AG04450 (cell line): ENCODE measurements at places on chromosomes 1 and 21. TPM values are rescaled to one million over a fixed set of nuclear protein-coding genes. Genes with fewer than 3 reads are reported as not detected.

GJA8 gene
- polyA plus RNA-seq: not detected in 2 replicates

NOS1AP gene
- 0.04 and 0.12 TPM in 2 replicates for polyA plus RNA-seq

BMP8B gene
- not detected in 2 replicates for polyA plus RNA-seq

BSND gene
- polyA plus RNA-seq: not detected in 2 replicates

S100A6 gene
- 1,379 and 2,089 TPM in 2 replicates for polyA plus RNA-seq

DDX59 gene
- polyA plus RNA-seq: 10.8 and 15.0 TPM in 2 replicates

LCE3D gene
- not detected in 2 replicates for polyA plus RNA-seq

SYT14 gene
- polyA plus RNA-seq: 3.7 and 4.8 TPM in 2 replicates

ZMYND12 gene
- 0.36 and 0.42 TPM in 2 replicates for polyA plus RNA-seq

NGF gene
- polyA plus RNA-seq: 6.7 and 7.3 TPM in 2 replicates

LMX1A gene
- polyA plus RNA-seq: not detected in 2 replicates

MANEAL gene
- polyA plus RNA-seq: 0.32 and 0.65 TPM in 2 replicates

VAV3 gene
- 0.02 TPM in 1 of 2 replicates, not detected in the other for polyA plus RNA-seq

L1TD1 gene
- polyA plus RNA-seq: not detected in 2 replicates

KRTAP19-3 gene
- not detected in 2 replicates for polyA plus RNA-seq

HES2 gene
- not detected in 2 replicates for polyA plus RNA-seq

DNA sequence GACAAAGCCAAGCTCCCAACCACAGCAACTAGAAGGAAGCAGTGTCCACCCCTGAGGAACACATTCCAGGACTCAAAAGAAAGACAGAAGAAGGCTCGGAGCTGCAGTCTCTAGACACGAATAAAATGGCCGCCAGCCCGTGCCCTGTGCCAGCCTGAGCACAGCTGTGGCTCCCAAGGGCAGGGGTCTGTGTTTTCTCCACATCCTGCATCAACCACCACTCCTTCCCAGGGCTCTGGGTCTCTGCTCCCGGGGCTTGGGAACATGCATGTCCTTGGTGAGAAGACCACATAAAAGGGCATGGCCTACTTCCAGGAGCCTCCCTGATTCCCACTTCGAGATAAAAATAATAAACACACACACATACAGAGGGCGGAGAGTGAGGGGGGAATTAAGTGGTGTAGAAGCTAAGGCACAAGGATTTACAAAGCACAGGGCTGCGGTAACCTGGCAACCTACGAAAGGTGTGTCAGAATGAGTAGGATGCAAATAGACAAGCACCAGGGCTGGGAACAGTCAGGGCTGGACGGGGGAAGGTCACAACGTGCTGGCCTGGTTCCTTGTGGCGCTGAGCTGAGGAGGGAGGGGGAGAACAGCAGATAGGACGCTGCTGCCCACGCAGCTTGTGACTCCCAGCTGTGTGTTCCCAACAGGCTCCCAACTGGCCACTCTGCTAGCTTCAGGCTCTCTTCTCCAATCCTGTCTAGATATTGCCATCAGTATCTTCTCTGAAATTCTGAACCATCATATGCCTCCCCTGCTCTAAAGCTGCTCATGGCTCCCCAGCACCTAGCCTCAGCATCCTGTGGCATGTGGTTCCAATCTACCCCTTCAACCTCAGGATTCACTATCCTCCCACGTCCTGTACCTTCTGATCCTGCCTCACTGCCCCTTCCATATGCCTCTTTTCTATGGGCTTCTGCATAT is 72.5 kb downstream of the CD34 start:
- DNase-seq: no peak

DNA sequence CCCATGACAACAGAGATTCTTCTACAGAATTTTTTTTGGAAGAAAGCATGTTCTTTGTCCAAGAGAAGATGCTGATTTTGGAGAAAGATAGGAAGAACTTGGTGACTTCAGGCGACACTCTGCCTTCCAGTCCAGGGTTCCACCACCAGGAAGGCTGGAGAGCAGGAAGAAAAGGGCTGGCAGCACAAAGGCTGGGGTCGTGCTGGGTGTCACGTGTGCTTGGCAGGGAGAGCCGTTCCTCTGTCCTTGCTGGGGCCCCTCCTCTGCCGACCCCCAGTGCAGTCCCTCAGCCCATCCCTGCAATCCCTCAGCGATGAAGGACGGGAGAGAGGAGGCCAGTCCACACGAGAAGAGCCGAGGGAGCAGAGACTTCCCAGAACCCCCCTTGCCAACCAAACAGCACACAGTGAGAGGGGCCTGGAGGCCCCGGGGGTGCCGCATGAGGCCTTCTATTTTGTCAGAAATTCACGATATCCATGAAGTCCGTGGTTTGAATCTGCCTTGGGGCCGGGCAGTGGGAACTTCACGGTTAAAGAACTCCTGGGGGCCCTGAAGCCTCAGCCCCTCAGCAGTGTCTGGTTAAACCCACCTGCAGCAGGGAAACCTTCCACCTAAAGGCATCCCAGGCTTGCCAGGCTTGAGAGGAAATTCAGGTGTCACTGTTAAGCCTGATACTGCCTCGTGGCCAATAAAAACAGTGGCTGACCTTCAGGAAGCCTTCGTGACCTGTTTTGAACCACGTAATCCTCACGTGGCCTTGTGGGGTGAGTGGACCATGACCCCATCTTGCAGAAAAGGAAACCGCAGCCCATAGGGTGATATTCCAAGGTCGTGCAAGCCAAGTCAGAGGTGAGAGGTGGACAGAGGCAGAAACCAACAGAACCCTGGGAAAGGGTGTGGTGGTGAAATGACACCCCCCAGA is 3.4 kb downstream of the KRTAP10-12 start:
- DNase-seq: no peak

- no peak for DNase-seq
These were observed 71.1 kb upstream of the AKT3 start for GRCh38 chr1:243921111-243921510.

GRCh38 chr1:80427881-80428280 is 1372.9 kb upstream of the ADGRL2 start:
- DNase-seq: no peak

GRCh38 chr1:195788721-195789120 is 819.5 kb downstream of the KCNT2 start:
- DNase-seq: no peak

GRCh38 chr1:15946571-15947381 is 29.1 kb downstream of the ZBTB17 start:
- no peak for DNase-seq

DNA sequence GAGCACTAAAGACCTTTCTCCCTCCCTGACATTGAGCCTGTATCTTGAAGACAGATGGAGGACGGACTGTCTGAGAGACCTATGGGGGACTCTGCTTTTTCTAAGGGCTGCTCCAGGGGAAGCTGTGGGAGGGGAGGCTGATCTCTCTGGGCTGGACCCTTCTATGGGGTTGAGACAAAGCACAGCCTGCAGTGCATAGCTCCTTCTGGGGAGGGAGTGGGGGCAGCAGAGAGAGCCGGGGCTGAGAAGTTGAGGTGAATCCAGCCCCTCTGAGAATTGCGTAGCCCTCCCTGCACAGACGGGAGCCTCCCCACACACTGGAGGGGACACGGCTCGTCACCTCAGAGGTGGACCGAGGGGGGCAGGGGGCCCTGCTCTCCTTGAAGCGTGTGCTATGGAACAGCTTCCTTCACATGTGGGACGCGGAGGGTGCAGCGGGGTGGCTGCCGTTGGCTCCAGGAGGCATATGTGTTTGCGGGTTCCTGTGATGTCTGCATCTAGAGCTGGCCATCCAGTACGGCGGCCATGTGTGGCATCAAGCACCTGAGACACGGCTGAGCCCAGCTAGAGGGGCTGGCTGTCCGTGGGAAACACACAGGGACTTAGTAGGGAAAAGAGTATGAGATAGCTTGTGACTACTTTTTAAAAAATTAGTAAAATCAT is 299.1 kb downstream of the CAMTA1 start:
- no peak for DNase-seq

DNA sequence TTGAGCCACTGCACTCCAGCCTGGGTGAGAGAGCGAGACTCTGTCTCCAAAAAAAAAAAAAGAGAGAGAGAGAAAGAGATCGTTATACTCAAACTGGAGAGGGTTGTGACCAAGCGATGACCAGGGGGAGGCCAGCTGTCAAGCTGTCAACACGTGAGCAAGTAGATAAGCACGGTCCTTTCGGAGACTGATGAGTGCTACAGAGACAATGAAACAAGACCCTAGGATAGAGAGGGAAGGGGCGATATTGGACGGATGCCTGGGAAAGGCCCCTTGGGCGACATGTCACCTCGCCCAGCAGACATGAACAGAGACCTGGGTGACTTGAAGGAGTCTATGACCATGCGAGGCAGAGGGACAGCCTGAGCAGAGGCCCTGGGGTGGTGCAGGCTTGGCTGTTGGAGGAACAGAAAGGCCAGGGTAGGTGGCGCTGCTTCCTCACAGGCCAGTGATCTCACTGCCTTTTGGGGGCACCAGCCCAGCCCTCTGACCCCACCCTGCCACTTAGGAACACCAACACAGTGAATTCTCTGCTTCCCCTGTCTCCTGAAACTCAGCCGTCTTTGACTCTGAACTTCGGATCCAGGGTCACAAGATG is 100.8 kb upstream of the IFFO2 start:
- no peak for DNase-seq

DNA sequence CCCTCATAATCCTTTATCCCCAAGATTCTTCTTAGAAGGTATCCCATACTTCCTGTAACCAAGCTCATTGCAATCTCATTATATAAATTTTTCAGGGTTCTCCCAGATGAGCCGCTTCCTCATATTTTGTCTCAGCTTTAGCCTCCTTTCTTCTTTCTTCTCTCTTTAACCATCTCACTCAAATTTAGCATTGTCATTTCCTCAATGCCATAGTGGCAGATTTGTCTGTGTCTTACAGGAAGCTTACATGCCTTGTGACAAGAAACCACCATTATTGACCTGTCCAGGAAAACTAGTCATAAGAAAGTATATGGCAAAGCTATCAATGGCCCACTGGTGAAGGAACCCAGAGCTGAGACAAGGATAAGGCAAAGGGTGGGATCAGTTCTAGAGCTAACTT is 6.0 kb upstream of the FCRL2 start:
- no peak for DNase-seq

- DNase-seq: no peak
These were observed 40.9 kb downstream of the CLIC4 start for GRCh38 chr1:24786191-24786590.

DNA sequence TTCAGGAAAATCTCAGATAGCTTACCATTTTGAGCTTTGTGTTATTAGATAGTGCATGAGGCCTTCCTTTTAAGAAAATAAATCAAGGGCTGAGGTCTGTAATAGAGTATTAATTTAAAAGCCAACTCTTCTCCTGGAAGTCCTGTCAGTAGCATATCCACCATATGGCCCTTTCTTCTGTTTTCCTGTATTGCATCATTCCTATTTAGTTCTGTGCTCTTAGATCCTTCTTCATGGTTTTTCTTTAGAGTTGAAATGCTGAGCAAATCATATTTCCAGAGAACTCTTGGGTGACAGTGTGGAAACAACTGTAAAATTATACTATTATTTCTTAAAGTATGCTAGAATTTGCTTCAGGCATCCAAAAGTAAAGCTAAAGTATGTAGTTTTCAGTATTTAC is 91.7 kb downstream of the TTC3 start:
- DNase-seq: no peak

DNA sequence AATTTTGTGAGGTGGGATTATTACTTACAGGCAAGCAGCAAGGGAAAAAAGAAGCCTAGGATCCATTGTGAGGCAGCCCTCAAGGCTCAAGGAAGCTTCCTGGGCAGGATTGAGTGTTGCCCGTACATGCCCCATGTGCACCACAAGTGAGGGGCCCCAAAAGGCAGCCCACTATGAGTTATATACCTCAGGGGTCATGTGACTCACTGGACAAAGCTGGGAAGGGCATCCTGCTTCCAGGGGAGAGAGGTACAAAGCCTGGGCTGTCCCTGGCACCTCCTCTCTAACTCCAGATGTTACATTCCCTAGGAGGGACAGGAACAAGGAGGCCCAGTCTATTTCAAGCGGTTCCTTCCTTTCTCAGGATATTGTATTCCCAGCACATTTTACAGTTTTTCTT is 34.0 kb upstream of the CD1D start:
- no peak for DNase-seq

GRCh38 chr1:235892202-235892601 is 25.5 kb upstream of the LYST start:
- no peak for DNase-seq

DNA sequence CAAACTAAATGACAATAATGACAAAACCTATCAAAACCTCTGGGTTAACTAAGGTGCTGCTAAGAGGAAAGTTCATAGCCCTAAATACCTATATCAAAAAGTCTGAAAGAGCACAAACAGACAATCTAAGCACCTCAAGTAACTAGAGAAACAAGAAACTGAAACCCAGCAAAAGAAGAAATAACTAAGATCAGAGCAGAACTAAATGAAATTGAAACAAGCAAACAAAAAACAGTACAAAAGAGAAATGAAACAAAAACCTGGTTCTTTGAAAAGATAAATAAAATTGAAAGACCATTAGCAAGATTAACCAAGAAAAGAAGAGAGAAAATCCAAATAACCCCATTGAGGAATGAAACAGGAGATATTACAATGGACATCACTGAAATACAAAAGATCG is 44.8 kb upstream of the KIAA0040 start:
- DNase-seq: no peak

DNA sequence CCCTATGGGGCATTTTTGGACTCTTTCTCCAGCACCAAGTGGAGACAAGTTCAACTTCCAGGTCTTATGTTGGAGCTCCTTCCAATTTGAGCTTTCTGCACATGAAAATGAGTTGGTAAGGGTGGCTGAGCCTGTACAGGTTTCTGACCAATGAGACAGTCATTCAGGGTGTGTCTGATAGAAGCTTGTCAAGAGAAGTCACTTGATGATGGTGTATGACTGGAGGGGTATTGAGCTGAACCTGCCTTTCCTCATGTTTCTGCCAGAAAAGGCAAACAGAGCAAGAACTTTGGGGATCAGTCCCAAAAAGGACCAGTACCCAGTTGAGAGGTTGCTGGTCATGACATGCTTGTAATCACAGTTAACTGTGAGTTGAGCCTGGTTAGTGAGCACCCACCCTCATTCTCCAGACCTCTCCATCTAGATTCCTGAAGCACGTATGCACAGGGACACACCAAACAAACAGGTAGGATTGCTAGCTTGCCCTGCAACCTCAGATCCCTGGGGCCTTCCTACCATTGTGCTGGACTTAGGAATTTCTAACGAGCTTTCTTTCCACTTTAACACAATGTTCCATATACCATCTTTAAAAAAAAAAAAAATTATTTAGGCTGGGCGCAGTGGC is 26.6 kb downstream of the FAM89A start:
- DNase-seq: no peak

- no peak for DNase-seq
These were observed 13.9 kb downstream of the SH3BP5L start for GRCh38 chr1:248811514-248812490.

DNA sequence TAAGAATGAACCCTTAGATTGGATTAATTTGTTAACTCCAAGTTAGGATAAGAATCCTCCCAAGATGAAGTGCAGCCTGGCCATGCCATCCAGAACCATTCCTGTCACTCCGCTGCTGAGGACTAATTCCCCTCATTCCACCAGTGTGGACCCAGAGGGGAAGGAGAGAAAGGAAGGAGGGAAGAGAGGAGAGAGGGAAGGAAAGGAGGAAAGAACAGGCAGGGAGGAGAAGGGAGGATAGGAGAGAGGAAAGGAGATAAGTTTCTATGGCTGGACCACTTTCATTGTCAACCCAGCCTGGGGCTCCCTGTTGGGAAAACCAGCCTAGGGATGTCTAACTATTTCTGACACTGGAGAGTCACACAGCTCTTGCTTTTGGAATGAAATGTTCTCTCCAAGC is 4.7 kb downstream of the MRAP start:
- no peak for DNase-seq
